ENCODE measurements at places on chromosomes 12 and 14. TPM values are rescaled to one million over a fixed set of nuclear protein-coding genes. Genes with fewer than 3 reads are reported as not detected.

The GLT8D2 gene
- total RNA-seq, result not detected

The KRT86 gene
- 0.54 TPM for total RNA-seq

The LMNTD1 gene
- not detected for total RNA-seq

The MYBPC1 gene
- not detected for total RNA-seq

The TOMM20L gene
- 0.92 TPM for total RNA-seq

The RPL10L gene
- not detected for total RNA-seq

The TMBIM6 gene
- total RNA-seq, result 289 TPM

The GLIPR1L1 gene
- total RNA-seq, result not detected

The ARID4A gene
- 80.7 TPM for total RNA-seq

The MIP gene
- not detected for total RNA-seq

The SDR9C7 gene
- not detected for total RNA-seq

The CD69 gene
- 504 TPM for total RNA-seq

All from CD8-positive, alpha-beta T cell (primary cell).